ENCODE measurements at places on chromosomes 3 and 15.
A peak's percentile ranks its signal among the peaks of the same experiment; 100 is the strongest.

DNA sequence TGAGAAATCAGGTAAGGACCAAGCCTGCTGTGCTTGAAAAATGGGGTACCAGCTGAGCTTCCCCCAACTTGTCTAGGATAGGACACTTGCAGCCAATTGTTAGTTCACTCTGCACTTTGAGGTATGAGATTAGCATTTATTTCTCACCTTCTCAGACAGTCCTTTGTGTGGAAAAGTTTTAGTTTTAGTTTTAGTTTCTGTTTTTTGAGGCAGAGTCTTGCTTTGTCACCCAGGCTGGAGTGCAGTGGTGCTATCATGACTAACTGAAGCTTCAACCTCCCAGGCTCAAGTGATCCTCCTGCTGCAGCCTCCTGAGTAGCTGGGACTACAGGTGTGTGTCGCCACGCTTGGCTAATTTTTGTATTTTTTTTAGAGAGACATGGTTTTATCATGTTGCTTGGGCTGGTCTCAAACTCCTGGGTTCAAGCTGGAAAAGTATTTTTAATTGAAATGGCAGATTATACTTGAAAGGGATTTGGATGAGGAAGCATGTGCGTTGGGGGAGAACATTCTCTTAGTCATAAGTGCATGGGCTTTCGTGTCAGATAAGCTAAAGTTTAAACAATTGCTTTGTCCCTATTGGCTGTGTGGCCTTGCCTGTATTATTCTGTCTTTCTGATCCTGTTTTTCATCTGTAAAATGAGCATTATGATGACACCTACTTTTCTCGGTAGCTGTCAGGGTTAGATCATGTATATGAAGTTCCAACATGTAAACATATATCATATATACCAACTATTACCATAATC lies 25.2 kb upstream of the CCK start:
- DNase-seq: no peak

DNA sequence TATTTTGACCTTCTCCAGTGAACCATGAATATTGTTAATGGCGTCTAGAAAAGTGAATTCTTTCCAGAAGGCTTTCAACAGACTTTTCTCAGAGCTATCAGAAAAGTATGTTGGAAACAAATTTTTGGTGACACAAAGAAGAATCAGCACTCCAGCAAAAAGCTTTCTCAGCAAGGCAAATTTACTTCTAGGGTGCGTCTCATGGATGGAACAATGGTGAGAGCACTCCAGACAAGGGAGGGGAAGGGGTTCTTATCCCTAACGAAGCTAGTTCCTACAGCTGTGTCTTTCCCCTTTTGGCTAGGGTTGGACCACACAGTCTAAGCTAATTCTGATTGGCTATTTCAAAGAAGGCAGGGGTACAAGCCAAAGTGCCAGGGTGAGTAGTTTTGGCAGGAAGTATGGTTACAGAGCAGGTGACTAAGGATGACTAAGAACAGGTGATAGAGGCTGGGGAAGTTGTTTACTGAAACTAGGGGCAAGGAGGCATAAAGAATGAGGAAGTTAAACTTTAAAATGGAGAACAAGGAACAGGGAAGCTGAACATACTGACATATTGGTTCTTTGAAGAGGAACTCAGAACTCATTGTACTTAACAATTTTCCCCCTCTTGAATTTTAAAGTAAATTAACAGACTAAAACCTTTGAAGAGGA lies 959.8 kb downstream of the NAALADL2 start:
- DNase-seq: no peak

GRCh38 chr3:37538747-37539146 lies 322.9 kb upstream of the CTDSPL start:
- DNase-seq: no peak

GRCh38 chr15:95295896-95296625 lies 1034.4 kb upstream of the NR2F2 start:
- DNase-seq: peak; percentile 48

GRCh38 chr3:8938021-8938420 lies 25.3 kb downstream of the RAD18 start:
- DNase-seq: no peak

- DNase-seq: no peak
Observed at GRCh38 chr3:27880969-27881892, 159.1 kb upstream of the EOMES start.

GRCh38 chr15:37618353-37618752 lies 316.1 kb upstream of the TMCO5A start:
- no peak for DNase-seq

DNA sequence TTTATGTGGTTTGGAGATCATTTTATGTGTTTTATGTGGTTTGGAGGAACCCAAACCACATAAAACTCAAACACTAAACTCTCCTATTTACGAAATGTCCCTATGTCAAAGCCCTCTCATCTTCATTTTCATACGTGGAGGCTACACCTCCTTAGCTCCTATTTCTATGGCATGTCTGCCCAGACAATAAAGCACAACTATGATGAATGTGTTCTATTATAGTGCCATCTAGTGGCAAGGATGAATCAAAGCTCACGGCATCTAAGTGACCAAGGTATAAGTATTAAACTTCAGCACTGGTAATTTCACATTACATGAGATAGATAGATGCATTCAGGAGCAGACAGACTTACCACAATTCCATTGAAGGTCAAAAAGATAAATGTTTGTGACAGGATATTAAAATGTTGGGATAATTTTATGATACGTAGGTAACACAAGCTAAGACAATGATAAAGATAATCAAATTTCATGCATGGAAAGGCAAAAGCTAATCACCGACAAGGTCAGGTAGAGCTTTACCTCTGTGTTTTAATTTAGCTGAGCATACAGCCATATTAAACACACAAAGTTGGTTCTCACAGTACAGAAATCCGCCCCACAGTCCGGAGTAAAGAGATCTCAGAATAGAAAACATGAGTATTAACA lies 130.6 kb upstream of the FHIT start:
- DNase-seq: no peak

GRCh38 chr3:30871720-30872119 lies 22.7 kb downstream of the GADL1 start:
- no peak for DNase-seq

- no peak for DNase-seq
Observed at GRCh38 chr15:85762039-85762755, 32.5 kb downstream of the KLHL25 start.

GRCh38 chr3:172247525-172248274 lies 200.6 kb downstream of the GHSR start:
- no peak for DNase-seq

GRCh38 chr3:121473001-121473400 lies 72.8 kb downstream of the POLQ start:
- DNase-seq: no peak

GRCh38 chr3:61454801-61455200 lies 106.6 kb upstream of the PTPRG start:
- DNase-seq: no peak

DNA sequence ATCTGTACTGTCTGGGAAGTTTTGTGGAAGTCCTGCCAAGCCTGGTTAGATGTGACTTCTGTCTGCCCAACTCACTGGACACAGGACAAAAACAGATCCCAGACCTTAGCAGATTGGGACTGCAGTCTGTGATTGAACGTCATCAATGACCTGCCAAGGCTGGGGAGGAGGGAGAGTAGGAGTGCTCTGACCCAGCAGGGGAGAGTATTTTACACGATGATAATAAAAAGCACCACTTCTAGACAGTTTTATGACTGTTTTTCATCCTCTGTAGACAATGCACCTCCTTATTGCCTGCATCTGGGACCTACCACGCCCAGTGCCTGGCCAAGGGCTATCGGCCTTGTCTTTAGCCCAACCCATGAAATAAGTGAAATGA lies 102.3 kb upstream of the NR2E3 start:
- DNase-seq: no peak

- no peak for DNase-seq
Observed at GRCh38 chr15:28987337-28987736, 101.6 kb downstream of the APBA2 start.

DNA sequence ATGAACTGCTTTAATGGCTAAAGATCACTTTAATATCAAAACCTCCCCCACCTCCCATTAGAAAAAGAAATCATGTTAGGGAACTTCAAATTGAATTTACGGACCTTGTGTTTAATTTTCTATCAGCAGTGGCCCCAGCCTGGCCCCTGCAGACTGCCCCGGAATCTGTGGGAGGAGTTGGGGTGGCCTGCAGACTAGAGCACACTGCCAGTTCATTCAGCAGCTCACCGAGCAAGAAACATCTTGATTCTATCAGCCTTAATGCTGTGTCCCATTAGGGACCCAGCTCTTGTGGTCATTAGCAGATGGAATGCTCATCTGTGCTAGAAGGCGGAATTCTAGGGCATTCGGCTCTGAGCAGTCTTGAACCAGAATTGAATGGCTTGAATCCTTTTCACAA lies 54.2 kb downstream of the FLNB start:
- peak; percentile 79 for DNase-seq

GRCh38 chr3:126258670-126259069 lies 78.3 kb upstream of the ALDH1L1 start:
- DNase-seq: no peak
